Stimulated activated naive CD4-positive, alpha-beta T cell treated with Interleukin-2 at 50 U/mL for 16 hours (primary cell): ENCODE measurements at places on chromosomes 1 and 21.

DNA sequence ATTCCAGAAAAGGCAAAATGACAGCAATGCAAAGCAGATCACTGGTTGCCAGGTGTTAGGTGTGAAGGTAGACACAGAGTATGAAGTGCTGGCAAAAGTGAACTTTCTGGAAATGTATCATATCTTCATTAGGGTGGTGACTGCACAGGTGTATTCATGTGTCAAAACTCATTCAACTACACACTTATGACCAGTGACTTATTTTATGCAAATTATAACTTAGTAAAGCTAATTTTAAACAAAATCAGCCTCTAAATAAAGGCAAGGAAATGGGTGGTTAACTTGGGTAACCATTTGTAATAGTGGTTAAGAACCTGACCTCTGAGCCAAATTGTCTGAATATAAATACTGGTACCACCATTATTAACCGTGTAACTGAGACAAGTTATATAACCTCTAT lies 7.4 kb downstream of the COP1 start:
- DNase-seq = no peak

DNA sequence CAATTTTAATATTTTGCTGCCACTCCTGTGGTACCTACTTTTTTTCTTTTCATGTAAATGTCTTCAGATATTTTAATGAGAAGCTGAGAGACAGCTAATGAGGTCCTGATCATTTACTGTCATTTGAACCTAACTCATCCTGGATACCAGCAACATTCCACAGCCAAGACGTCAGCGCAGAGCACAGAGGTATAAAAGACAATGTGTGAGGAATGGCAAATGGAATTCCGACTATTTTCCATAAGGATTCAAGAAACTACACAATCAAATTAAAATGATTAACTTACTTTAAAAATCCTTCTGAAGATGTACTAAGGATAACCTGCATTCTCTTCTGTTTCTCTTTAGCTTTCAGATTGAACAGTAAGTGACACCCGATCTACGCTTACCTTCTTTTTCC lies 38.8 kb downstream of the HEATR1 start:
- no peak for DNase-seq

DNA sequence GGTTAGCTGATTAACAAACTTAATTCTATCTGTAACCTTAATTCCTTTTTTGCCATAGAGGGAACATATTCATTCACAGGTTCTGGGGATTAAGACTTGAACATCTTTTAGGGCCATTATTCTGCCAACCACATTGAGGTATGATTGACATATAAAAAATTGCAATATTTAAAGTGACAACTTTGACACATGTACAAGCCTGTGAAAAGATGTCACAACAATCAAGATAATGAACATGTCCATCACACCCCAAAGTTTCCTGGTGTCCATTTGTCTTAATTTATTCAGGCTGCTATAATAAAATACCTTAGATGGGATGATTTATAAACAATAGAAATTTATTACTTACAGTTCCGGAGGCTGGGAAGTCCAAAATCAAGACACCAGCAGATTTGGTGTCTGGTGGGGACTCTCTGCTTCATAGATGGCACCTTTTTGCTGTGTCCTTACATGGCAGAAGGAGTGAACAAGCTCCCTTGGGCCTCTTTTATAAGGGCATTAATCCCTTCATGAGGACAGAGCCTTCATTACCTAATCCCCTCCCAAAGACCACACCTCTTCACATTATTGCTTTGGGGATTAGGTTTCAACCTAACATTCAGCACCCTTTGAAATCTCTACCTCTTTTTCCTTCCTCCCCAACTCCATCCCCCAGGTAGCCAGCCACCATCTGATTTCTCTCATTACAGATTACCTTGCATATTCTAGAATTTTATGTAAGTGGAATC lies 33.0 kb upstream of the TP53BP2 start:
- DNase-seq = no peak

DNA sequence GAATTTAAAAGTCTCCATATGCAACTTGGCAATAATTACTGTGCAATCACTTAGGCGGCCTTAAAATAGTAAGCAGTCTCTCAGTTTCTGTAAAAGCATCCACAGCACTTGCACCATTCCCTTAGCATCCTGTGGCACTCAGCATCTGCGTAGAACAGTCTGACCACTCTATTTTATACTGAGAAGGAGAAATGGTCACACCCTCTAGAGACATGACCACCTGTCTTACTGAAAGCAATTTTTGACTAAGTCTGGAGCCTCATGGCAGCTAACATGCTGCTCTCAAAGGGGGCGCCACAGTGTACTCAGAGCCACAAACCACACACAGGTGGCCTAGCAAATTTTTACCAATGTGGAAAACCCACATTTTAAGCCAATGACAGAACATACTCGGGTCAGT lies 62.0 kb downstream of the KCNK1 start:
- no peak for DNase-seq

GRCh38 chr1:99652881-99653281 lies 7.0 kb downstream of the PALMD start:
- DNase-seq = no peak

GRCh38 chr21:28256837-28257236 lies 735.8 kb downstream of the LTN1 start:
- DNase-seq = no peak

GRCh38 chr1:11924334-11925195 lies 1.7 kb downstream of the KIAA2013 start:
- no peak for DNase-seq

DNA sequence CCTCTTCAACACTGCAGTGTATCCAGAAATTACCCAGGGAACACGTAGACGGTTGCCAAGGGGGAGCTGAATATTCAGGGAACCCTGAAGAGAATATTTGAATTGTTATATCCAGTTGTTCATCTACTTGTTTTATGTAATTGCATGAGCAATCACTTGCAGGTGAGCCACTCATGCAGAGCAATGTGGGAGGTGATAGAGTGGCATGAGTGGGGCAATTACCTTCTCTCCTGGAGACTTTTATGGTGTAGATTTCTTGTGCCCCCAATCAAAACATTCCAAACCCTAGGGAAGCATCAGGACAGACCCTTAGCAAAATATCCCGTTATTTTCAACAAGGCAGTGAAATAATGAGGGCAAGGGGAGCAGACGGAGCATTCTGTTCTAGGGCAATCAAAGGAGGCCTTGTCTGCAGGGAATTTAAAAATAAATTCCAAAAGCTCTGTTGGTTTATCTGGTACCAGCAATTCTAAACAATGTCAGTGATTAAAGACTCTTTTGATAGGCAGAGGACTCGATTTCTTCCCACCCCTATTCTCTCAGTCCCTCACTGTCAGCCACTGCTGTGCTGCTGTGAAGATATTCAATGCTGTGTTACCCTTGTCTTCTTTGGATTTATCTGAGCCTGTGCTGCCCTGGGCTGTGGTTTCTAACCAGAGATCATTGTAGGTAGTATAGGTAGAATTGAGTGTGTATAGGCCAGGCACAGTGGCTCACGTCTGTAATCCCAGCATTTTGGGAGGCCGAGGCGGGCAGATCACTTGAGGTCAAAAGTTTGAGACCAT lies 180.2 kb upstream of the MAP1LC3C start:
- no peak for DNase-seq

- no peak for DNase-seq
Measured at GRCh38 chr1:178901482-178902125, 30.7 kb upstream of the ANGPTL1 start.

- no peak for DNase-seq
Measured at GRCh38 chr1:240803151-240803550, 191.2 kb upstream of the GREM2 start.

- DNase-seq = no peak
Measured at GRCh38 chr1:68320349-68320748, 88.0 kb upstream of the WLS start.

GRCh38 chr1:200474633-200475032 lies 64.8 kb upstream of the ZNF281 start:
- DNase-seq = no peak

GRCh38 chr1:180247061-180247460 lies 17.0 kb downstream of the LHX4 start:
- DNase-seq = no peak

DNA sequence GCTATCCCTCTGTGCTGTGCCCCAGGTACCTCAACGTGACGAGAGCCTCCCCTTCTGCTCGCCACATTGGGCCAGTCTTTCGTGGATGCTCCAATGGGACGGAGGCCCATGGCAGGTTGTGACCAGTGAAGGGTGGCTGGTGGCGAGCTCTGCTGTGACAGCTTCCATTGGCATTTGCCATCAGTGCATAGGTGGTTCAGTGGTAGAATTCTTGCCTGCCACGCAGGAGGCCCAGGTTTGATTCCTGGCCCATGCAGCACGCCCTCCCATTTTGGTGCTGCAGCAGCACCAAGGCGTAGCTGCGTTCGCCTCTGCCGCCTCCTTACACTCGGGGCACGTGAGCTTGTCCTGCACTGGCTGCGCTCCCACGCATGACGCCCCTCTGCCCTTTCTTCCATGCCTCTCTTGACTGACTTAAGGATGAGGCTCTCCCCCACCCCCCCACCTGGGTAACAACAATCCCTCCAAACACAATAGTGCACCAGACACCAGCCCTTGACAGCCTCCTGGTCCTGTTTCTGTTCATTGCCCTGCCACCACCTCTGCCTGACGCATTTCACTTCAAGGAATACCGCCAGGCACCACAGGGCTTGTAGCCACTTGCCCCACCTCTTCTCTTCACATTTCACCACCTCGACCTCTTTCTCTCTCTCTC lies 24.7 kb upstream of the FCGR2A start:
- no peak for DNase-seq

GRCh38 chr1:71785000-71785399 lies 497.3 kb downstream of the NEGR1 start:
- no peak for DNase-seq

DNA sequence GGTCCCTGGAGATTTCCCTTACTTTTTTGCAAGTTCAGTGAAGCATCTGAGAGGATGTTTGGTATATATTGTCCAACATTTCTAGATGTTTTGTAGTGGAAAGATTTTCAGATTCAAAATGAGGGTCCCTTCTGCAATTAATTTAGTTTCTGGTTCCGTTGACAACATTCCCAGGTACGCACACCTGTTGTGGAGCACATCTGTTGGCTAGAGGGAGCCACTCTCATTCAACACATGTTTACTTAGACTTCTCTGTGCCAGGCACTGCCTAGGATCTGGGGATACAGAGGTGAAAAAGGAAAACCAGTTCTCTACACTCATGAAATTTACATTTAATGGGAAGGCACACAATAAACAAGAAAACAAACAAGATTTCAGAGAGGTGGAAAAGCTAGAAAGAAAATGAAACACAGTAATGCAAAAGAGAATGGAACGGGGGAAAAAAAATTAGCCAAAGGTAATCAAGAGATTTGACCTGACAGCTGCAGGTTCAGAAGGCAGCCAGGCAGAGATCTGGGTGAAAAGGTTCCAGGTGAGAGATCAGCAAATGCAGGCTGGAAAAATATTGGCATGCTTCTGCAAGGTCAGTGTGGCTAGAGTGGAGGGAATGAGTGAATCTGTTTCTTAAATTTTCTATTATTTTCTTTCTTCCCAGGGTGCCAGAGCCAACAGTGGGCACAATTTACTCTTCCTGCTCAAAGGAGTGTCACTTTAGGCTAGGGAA lies 48.4 kb upstream of the KAZN start:
- no peak for DNase-seq

DNA sequence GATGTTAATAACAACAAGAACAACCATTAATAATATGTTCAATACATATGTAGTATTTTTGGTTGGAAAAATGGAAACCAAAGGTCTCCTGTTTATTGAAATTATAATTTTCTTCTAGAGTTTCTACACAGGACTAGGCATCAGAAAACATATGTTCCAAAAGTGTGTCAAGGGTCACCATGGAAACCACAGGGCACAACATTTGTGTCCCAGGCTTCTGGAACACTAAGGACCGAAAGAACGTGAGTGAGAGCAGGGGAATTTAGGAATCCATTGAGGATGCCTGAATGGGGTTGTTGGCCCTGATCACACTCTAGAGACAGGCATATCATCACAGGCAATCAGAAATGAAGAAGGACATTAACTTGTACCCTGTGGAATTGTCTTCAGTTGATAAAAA lies 7.5 kb upstream of the CDC14A start:
- no peak for DNase-seq

DNA sequence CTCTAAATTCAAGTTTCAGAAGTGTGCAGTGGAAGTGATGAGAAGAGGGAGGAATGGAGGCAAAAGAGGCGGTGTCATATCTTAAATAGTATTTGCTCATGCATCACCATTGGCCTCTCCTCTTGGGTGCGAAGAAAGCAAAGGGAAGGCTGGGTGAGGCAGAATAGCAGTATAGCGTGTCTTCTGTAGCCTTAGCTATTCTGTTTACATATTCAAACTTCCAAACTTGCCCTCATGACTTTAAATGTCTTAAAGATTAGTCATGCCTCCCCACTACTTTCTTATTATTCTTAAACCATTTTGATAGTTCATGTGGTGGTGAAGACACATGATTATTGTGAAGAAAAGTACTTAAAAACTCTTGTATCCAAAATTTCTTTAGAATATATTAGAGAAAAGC lies 104.6 kb upstream of the TENT5C start:
- DNase-seq = no peak

GRCh38 chr1:21332554-21333311 lies 42.5 kb upstream of the ECE1 start:
- DNase-seq = no peak

DNA sequence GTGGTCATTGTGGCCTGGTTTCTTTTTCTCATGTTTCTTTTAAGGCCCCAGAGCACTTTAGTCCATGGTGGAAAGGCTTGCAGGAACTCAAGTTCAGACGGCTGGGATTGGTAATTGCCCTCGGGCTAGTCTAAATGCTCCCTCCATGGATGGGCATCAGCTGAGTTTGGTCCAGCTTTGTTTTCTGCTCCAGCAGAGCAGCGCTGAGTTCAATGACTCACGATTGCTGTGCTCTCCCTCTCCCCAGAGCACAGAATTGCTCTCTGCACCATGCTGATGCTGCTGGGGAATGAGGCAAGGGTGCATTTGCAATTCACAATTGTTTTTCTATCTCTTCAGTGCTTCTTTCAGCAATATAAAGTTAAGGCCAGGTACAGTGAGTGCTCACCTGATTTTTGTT lies 1.8 kb upstream of the OR2T6 start:
- no peak for DNase-seq

DNA sequence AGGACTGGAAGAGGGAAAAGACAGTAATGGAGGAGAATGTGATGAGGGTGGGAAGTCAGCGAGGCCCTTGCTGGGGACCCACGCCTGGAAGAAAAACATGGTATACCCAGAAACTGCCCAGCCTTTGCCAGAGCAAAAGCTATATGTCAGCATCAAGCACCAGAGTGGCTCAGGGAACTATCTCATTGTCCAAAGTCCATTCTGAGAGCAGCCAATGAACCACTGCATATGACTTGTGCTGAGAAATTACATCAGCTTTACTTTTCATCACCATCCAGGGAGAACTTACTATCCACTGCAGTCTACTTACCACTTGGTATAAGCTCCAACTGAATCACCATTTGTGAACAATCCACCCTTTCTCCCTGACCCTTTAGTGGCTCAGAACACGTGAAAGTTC lies 148.1 kb downstream of the TTLL7 start:
- no peak for DNase-seq
